Nephron progenitor cell (in vitro differentiated cells): ENCODE measurements at places on chromosomes 11 and 22.
A peak's percentile ranks its signal among the peaks of the same experiment; 100 is the strongest.

DNA sequence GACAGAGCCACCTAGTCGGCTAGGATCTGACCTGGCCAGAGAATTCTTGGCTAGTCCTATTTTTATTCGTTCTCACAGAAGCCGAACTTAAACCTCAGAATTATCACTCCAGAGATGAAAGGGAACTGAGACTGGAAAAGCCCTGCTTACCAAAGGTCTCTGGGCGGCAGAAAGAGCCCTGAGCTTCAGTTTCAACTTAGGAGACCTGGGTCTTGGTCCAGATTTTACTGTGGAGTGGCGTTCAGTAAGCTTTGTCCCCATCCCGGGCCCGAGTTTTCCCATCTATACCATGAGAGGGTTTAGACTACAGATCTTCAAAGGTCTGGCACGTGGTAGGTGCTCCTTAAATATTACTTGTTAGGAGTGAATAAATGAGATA is 516 bp downstream of the NEU3 start:
- no peak for DNase-seq

DNA sequence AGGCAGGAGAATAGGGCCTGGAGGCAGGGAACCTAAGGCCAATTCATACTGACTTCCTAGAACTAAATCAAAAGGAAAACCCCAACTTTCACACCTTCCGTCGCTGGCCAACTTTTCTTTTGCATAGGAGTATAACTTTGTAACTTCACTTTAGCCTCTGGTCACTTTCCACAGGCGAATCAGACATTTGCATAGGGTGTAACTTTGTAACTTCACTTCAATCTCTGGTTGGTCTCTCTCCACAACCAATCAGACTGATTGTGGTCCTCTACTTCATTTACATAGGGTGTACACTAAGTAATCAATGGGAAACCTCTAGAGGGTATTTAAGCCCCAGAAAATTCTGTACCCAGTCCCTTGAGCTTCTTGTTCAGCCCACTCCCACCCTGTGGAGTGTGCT is 11.5 kb upstream of the TMPRSS4 start:
- DNase-seq: no peak

- DNase-seq: no peak
These were observed 649 bp downstream of the PRRG4 start for GRCh38 chr11:32830413-32830738.

DNA sequence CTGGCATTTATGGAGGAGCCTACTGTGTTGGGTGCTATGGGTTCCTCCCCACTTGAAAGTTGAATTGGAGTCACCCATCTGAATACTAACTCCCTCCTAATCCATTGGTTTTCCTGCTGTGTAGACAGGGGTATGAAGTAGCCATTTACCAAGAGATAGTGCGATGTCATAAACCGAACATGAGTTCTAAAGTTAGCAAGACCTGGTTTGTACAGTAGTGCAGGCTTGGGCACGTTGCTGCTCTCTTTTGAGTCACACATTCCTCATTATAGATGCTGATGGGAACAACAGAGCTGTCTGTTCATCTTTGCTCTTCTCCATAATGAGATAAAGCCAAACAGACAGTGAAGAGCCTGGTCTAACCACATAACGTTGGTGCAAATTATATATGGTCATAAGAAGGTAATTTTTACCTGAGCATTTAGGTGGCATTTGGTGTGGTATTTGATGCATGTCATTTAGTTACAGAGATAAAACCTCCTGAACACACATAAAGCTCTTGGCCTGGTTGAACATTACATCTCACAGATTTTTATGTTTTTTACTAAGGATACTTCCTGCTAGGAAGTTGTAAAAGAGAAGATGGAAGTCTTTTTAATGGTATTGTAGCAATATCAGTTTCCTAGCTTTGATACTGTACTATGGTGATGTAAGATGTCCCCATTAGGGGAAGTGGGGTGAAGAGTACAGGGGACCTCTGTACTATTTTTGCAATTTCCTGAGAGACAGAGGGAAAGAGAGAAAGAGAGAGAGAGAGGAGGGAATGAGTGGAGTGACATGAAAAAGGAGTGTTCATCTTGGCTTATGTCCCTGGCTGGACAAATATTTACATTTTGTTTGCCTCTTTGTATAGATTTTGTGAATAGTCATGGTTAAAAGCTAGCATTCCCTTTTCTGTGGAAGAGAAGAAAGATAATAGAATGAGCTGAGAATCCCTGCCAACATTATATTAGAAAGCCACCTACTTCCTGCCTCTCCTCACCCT is 27.9 kb downstream of the GRAP2 start:
- DNase-seq: no peak

DNA sequence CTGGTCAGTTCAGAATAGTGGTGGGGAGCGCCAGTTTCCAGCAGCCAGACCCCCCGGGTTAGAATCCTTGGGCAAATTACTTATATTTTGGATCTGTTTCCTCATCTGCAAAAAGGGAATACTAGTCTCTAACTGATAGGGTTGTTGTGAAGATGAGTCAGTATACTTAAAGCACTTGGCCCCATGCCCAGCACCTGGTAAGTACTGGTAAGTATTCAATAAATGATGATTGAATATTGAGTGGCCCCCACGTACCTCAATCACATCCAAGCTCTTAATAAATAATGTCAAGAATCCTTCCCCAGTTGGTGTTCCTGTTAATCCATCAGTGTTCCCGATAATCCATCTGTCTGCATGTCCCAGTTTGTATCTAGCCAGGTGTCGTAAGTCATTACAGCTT is 12.1 kb downstream of the ACP2 start:
- no peak for DNase-seq

GRCh38 chr11:19176629-19177186 is 25.1 kb downstream of the CSRP3 start:
- no peak for DNase-seq

- no peak for DNase-seq
These were observed 446 bp downstream of the VSTM5 start for GRCh38 chr11:93849751-93850593.

DNA sequence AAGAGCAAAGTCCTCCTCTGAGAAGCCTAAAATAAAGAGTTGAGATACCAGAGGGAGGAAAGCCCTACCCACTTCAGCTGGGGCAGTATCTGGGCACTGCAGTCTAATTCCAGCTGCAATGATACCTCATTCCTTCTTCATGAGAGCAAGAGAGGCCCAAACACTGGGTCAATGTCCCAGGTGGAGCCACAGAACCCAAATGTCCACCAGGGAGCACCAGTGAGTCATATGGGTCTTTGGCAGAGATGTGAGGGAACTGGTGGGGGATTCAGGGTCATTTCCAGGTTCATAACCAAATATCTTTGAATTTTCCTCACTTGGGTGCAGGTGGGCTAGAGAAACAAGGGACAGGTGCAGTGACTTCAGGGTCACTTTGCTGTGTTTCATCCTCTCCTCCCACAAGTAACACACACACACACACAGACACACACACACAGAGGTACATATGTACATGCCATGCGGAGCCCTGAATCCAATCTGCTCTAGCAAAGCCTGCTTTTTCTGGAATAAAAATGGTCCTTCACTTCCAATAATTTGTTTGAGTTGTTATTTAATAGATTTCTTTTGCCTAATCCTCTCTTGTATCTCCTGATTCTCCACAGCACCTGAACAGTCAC is 585.4 kb downstream of the SOX6 start:
- peak; percentile 61 for DNase-seq
